ENCODE measurements at places on chromosomes 2 and 18. TPM values are rescaled to one million over a fixed set of nuclear protein-coding genes. Genes with fewer than 3 reads are reported as not detected.

- H3K4me1 ChIP-seq, result no peaks in the 10 kb centered on the region
- H3K4me3 ChIP-seq, result no peak overlapping the region
- no peak for DNase-seq
- no peaks in the 10 kb centered on the region for H3K36me3 ChIP-seq
- no peak overlapping the region for H3K27ac ChIP-seq
These were observed 182.8 kb upstream of the RAB12 start for GRCh38 chr18:8426401-8426800.

DNA sequence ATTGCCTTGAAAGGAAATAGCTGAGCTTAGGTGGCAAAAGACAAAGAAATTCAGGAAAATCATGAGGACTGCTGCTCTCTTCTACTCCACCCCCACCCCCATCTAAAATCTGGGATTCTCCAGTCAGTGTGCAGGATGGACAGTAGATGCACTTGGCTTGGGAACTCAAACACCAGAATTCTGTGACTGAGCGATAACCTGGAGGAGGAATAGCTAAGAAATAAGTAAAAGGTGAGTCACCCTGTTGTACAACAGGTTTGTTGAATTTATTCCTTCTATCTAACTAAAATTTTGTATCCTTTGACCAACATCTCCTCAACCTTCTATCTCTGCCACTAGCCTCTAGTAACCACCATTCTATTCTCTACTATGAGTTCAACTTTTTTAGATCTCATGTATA is 1029.9 kb upstream of the ACVR2A start:
- H3K27ac ChIP-seq, result no peak overlapping the region
- no peaks in the 10 kb centered on the region for H3K4me1 ChIP-seq
- DNase-seq, result no peak
- H3K4me3 ChIP-seq, result no peak overlapping the region
- H3K27me3 ChIP-seq, result no peaks in the 10 kb centered on the region
- H3K36me3 ChIP-seq, result no peaks in the 10 kb centered on the region

DNA sequence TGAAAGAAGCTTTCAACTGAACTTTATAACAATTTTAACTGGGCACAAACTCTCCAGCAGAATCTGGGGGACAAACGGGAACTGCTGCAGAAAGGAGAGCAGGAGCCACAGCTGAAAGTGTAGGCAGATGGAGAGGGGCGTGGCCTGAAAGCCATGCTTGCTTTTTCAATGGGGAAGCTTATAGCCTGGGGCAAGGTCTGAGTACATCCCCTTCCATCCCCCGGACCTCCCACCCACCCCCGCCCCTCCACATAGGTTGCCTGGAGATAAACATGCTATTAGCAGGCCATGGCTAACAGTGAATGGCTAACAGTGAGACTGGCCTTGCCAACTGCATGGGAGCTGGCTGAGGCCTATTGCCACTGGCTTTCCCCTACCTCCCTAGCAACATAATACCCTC is 317.9 kb upstream of the TANK start:
- H3K36me3 ChIP-seq, result no peaks in the 10 kb centered on the region
- DNase-seq, result no peak
- H3K4me1 ChIP-seq, result no peaks in the 10 kb centered on the region
- no peak overlapping the region for H3K27ac ChIP-seq
- no peaks in the 10 kb centered on the region for H3K27me3 ChIP-seq
- H3K4me3 ChIP-seq, result no peak overlapping the region

DNA sequence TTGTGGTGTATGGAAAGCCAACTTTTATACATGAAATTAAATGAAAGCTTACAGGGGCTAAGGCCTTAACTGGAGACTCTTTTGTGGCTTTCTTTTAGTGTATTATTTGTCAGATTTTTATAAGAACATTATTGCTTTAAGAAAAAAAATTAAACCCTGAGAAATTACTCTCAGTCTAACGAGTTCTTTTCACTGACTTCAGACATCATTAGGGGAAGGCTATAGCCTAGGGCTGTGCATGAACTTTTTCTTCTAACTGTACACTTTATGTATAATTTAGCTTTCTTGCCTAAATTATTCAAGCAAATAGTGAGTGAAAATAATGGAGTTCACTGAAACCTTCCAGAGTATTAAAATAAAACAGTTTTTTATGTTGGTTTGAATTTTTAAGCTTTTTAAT is 151.1 kb upstream of the MEIS1 start:
- no peaks in the 10 kb centered on the region for H3K36me3 ChIP-seq
- no peak for DNase-seq
- no peaks in the 10 kb centered on the region for H3K27me3 ChIP-seq
- no peaks in the 10 kb centered on the region for H3K4me1 ChIP-seq

DNA sequence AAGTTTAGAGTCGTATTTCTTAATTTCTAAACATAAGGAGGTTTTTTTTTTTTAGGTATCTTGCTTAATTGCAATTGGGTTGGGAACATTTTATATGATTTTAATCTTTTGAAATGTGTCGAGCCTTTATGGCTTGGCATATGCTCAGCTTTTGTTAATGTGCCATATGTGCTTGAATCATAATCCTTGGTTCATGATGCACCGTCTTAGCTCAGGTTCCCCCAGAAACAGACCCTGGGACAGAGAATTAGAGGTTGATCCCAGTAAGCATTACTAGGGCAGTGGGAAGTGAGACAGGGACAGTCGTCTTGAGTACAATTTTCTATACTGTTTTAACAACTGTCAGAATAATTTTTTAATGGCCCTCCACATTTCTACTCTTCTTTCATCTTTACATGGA is 9.3 kb downstream of the CHCHD5 start:
- H3K36me3 ChIP-seq, result peaks cover 3% of the 10 kb centered on the region
- no peaks in the 10 kb centered on the region for H3K4me1 ChIP-seq
- H3K4me3 ChIP-seq, result no peak overlapping the region
- H3K27me3 ChIP-seq, result no peaks in the 10 kb centered on the region
- DNase-seq, result no peak
- H3K27ac ChIP-seq, result no peak overlapping the region

DNA sequence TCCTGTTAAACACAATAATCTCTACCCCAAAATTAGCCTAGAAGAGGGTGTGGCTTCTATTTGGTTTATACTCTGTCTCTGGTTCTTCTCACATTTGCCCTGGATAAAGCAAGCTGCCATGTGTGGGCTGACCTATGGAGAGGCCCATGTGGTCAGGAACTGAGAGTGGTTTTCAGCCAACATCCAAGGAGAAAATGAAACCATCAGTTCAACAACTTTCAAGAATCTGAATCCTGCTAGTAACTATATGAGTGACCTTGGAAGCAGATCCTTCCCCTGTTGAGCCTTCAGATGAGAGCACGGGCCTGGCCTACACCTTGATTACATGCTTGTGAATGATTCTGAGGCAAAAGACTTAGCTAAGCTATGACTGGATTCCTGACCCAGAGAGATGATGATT is 11.5 kb upstream of the TRIB2 start:
- no peak for DNase-seq
- H3K27me3 ChIP-seq, result no peaks in the 10 kb centered on the region
- H3K4me1 ChIP-seq, result peaks cover 47% of the 10 kb centered on the region
- no peaks in the 10 kb centered on the region for H3K36me3 ChIP-seq

DNA sequence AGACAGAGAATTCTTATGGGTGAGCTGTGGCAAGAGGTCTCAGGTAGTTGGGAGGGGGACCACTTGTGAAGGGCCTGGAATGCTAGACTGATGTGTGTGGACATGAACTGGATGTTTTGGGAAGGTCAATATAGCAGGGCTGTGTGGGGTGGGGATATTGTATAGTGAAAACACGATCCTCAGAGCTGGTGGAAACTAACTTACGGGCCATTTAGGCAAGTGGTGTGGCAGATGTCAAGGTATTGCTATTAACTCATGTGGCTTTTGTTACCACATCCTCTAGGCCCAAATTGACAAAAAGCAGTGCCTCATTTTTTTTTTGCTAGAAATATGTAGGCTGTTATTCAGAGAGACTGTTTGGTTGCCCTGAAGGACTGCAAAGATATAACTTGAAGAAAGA is 8.0 kb upstream of the GALNT1 start:
- no peak overlapping the region for H3K27ac ChIP-seq
- no peaks in the 10 kb centered on the region for H3K36me3 ChIP-seq
- H3K27me3 ChIP-seq, result no peaks in the 10 kb centered on the region
- no peaks in the 10 kb centered on the region for H3K4me1 ChIP-seq

DNA sequence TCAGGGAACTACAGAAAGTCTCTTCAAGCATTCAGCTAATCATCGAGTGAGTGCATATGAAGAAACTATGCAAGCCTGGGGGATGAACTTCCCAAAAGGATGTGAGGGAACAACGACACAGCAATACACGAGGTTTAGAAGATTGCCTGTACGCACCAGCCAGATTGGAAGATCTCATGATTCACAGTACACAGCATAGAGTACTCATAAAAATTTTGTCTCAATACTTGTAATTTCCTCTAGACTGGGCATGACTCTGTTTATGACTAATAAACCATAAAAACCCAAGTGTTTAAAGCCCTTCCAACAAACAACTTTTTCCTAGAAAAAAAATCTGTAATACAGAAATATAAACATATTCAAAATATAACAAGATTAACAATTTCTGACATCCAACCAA is 279.7 kb downstream of the KCNJ3 start:
- H3K4me3 ChIP-seq, result no peak overlapping the region
- no peaks in the 10 kb centered on the region for H3K36me3 ChIP-seq
- no peaks in the 10 kb centered on the region for H3K4me1 ChIP-seq
- no peak overlapping the region for H3K27ac ChIP-seq
- no peaks in the 10 kb centered on the region for H3K27me3 ChIP-seq

DNA sequence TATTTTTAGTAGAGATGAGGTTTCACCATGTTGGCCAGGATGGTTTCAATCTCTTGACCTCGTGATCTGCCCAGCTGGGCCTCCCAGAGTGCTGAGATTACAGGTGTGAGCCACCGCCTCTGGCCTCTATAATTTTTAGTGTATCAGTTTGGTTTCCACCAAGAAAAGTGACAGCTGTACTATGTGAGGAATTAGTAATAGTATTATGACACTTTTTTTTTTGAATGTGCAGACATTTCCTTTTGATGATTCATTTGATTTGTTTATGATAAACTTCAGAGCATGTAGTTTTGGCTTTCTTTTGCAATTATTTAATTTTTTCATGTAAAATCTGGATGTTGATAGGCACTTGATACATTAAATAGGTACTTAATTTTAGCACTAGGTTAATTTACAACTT is 61.5 kb downstream of the PTPN4 start:
- DNase-seq, result no peak
- peaks cover 7% of the 10 kb centered on the region for H3K36me3 ChIP-seq
- no peak overlapping the region for H3K4me3 ChIP-seq
- no peak overlapping the region for H3K27ac ChIP-seq
- no peaks in the 10 kb centered on the region for H3K4me1 ChIP-seq

GRCh38 chr18:25352629-25353005 is 651 bp upstream of the ZNF521 start:
- no peaks in the 10 kb centered on the region for H3K36me3 ChIP-seq
- no peak overlapping the region for H3K27ac ChIP-seq
- H3K4me3 ChIP-seq, result no peak overlapping the region
- DNase-seq, result no peak

- H3K4me1 ChIP-seq, result no peaks in the 10 kb centered on the region
- no peaks in the 10 kb centered on the region for H3K27me3 ChIP-seq
- H3K4me3 ChIP-seq, result no peak overlapping the region
- H3K36me3 ChIP-seq, result no peaks in the 10 kb centered on the region
- no peak for DNase-seq
These were observed 22.7 kb downstream of the EXOC6B start for GRCh38 chr2:72803151-72803550.

GRCh38 chr2:32453242-32454062 is 96.6 kb downstream of the BIRC6 start:
- peaks cover 15% of the 10 kb centered on the region for H3K36me3 ChIP-seq
- H3K27me3 ChIP-seq, result no peaks in the 10 kb centered on the region
- no peak overlapping the region for H3K4me3 ChIP-seq
- no peak overlapping the region for H3K27ac ChIP-seq
- H3K4me1 ChIP-seq, result no peaks in the 10 kb centered on the region
- no peak for DNase-seq

- H3K4me3 ChIP-seq, result no peak overlapping the region
- H3K27me3 ChIP-seq, result no peaks in the 10 kb centered on the region
- no peaks in the 10 kb centered on the region for H3K4me1 ChIP-seq
- DNase-seq, result no peak
These were observed 1301.4 kb upstream of the PIK3C3 start for GRCh38 chr18:40653682-40654081.

The CTAGE1 gene
- not detected for total RNA-seq

The DTNA gene
- total RNA-seq, result not detected

The DGUOK gene
- total RNA-seq, result 62.5 TPM

The SNORC gene
- total RNA-seq, result 0.96 TPM

The C1QL2 gene
- not detected for total RNA-seq

The KRTCAP3 gene
- 21.0 TPM for total RNA-seq

The EPB41L3 gene
- 3.6 TPM for total RNA-seq

The PRR30 gene
- total RNA-seq, result not detected

The IL18R1 gene
- 10.1 TPM for total RNA-seq

The TMEFF2 gene
- total RNA-seq, result not detected

The STK17B gene
- 229 TPM for total RNA-seq
